ENCODE measurements at places on chromosomes 3 and 15.

DNA sequence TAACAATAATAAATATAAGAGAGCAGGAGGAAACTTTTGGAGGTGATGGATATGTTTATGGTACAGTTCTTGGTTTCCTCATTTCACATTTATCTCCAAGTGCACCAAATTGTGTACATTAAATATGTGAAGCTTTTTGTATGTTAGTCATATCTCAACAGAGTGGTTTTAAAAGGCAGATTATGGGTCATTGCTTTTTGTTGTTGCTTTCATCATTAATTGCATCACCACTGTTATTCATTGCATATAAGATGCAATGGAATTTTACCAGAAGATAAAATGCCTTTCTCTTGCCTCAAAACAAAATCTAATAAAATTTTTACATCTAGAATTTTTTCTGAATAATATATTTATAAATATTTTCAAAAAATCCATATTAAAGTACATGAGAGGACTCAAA is 1198.9 kb upstream of the GBE1 start:
- DNase-seq, result no peak

DNA sequence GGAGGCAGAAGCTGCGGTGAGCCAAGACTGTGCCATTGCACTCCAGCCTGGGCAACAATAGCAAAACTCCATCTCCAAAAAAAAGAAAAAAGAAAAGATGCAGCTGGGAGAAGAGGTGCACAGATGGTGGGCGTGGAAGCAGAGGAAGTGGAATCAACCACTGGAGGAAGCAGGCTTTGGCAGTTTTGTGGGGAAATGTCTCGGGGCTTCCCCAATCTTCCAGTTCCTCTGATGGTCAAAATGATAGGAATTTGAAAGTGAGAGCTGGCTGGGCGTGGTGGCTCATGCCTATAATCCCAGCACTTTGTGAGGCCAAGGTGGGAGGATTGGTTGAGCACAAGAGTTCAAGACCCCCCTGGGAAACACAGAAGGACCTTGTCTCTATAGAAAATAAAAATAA is 48.1 kb upstream of the SMAD3 start:
- no peak for DNase-seq

GRCh38 chr3:197309528-197310361 is 11.3 kb upstream of the DLG1 start:
- no peak for DNase-seq

- no peak for DNase-seq
Observed at GRCh38 chr15:63086947-63087346, 34.7 kb upstream of the LACTB start.

DNA sequence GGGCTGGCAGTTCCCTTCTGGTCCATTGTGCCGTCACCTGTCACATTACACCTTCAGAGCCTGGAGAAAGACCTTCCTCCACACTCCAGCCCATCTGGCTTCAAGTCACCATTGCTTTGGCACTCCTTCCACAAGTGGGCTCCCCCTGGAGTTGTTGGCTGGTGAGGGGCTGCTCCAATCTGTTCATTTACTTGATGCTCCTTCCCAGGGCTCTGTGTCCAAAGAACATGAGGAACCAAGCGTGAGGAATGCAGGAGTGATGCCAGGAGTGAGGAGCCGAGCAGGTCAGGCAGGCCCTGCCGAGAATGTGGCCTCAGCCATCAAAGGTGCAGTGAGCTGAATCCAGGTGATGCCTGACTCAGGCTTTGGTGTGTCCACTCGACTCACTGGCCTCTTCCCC is 57.2 kb downstream of the OXNAD1 start:
- DNase-seq, result no peak

- DNase-seq, result no peak
Observed at GRCh38 chr3:13882876-13883275, 3.0 kb upstream of the WNT7A start.

DNA sequence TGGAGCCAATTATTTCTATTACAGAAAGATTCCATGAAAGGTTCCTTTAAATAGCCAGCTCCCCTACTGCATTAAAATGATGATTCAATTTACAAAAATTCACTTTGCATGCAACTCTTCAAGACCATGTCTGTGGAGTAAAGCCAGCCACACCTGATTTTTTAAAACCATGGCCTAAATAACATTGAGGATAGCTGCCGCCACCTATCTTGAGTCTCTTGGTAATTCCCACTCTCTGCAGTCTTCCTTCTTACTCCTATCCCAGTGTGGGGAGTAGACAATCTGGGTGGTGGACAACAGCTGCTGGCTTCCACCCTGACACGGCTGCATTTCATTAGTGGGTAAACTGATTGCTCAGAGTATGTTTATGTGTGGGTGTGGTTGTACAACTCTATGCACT is 10.7 kb downstream of the LRTM1 start:
- DNase-seq, result no peak

DNA sequence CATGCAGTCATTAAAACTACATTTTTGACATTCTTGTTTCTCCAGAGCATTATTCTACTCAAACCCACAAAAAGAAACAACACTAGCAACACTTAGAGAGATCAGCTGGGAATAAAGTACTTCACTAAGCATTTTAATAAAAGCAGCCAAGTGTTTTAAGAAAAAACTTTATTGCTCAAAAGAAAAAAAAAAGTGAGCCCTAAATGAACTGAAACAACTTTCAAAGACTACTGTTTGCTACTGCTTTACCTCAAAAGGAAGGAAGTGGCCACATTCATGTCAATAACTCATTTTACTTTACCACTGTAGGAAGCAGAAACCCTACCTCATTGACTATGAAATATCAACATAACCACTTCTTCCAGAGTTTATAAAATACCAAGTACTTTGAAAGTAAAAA is 91.3 kb downstream of the UACA start:
- no peak for DNase-seq

GRCh38 chr3:152209776-152210175 is 59.0 kb upstream of the MBNL1 start:
- DNase-seq, result no peak

- DNase-seq, result no peak
Observed at GRCh38 chr3:177715980-177716379, 518.7 kb upstream of the TBL1XR1 start.

DNA sequence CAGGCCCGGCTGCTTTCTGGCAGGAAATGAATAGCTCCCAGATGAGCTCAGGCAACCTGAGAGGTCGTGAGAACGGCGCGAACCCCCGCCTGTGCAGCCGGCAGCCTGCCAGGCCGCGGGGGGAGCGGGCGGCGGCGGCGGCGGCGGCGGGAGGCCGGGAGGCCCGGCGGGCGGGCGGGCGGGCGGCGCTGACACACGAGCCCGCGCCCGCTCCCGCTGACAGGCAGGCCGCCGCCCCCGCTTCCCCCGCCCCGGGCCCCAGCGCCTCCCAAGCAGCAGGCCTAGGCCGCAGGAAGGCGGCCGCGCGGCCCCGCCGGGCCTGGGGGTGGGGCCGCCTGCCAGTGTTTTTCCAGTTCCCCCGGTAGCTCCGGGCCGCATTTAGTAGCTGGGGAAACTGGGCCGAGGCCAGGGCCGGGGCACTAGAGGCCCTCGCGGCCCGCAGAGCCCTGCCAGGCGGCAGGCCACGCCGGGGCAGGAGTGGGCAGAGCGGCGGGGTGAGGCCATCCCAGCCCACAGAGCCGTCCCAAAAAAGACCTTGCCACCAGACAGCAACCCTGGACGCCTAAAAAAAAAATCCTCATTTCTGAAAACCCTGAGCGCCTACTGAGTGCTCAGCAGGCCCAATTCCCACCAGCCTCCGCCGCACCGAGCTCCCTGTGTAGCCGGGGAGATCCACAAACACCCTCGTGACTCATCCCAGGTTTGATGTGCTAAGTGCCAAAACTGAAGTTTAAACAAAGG is 5.6 kb downstream of the HES1 start:
- no peak for DNase-seq

- no peak for DNase-seq
Observed at GRCh38 chr3:169041677-169042171, 621.8 kb downstream of the MECOM start.

DNA sequence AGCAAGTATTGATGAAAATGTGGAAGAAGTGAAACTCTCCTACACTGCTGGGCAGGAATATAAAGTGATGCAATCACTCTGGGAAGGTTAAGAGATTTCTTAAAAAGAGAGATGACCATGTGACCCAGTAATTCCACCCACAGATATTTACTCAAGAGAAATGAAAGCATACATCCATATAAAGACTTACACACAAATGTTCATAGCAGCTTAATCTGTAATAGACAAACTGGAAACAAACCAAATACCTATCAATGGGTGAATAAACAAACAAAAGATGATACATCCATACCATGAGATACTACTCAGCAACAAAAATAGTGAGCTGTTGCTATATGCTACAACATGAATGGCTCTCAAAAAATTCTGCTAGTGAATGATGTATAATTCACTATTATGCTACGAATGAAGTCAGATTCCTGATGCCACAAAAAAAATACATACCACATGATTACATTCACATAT is 463.3 kb downstream of the MAGI1 start:
- DNase-seq, result no peak

- DNase-seq, result no peak
Observed at GRCh38 chr3:184092199-184092598, 4.7 kb upstream of the HTR3E start.

GRCh38 chr3:60226912-60227311 is 1024.3 kb downstream of the FHIT start:
- no peak for DNase-seq

GRCh38 chr15:60006873-60007272 is 2.8 kb downstream of the FOXB1 start:
- no peak for DNase-seq

GRCh38 chr3:10339376-10339955 is 18.6 kb upstream of the SEC13 start:
- no peak for DNase-seq

- no peak for DNase-seq
Observed at GRCh38 chr3:38205472-38205805, 40.1 kb downstream of the OXSR1 start.

- no peak for DNase-seq
Observed at GRCh38 chr15:74767167-74768098, 14.4 kb upstream of the CSK start.

DNA sequence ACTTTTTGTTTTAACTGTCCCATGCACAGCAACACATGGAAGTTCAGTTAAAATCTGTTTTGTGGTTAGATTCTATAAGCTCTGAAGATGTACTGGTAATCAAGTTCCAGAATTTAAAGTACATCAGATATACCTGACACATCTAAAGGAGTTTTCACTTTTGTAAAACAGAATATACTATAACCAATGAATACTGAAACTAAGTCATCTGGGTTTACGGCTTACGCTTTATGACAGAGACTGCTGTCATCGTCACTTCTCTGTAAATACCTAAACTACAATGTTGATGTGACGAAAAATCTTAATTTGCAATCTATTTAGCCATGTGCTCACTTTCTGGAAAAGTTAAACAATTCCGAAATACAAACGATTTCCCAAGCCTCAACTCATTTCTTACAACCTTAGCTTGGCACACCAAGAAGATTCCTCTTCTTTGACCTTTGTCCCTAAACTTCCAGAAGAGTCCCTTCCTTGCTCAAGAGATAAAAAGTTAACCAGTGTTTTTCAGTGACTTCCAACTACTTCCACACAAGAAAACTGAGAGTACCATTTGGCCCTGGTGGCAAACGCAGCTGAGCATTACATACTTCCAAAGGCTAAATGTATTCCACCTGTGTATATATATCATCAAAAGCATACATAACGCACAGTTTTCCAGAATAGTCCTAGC is 56.8 kb upstream of the NEK10 start:
- DNase-seq, result no peak

DNA sequence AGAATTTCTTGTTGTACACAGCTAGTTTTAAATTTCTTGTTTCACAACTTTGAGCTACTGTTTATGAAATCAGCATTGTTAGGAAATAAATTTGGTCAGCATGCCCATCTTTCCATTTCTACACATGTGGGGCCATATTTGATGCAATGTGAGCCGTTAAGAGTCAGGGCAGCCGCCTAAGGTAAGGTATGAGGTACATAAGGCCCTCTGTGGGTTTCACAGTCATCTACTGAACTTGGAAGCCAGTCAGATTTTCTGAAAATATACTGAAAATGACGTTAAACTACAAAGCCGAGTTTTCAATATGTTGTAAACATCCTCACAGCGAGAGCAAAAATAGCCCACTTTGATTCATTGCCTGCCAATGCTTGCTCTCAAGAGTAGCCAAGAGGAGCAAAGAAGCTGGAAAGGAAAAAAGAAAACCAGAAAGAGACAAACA is 94.7 kb upstream of the PDZRN3 start:
- no peak for DNase-seq
